Urinary bladder (tissue), 4 donors: ENCODE measurements at places on chromosomes 7 and 10. TPM values are rescaled to one million over a fixed set of nuclear protein-coding genes. Genes with fewer than 3 reads are reported as not detected.

The KCND2 gene
- polyA plus RNA-seq = 0.20 TPM

GRCh38 chr10:114649217-114649903 lies 8.7 kb downstream of the ABLIM1 start:
- no peak for DNase-seq

DNA sequence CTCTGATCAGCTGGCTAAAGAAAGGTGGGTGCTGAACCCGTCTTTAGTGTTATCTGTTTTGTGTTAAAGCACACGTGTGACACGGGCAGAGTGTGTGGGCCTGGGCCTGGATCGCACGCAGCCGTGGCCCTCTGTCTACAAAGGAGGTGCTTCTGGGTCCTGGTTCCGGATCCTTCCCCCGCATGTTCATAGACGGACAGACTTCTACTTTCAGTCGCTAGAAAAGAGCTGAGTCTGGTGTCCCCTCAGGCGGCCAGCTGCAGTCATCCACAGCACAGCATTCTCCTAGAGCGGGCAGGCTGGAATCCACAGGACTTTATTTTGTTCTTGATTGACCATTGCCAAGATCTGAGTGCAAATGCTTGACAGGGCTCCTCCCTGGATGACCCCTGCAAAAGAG lies 134.4 kb downstream of the DLG5 start:
- no peak for DNase-seq

The PLXNA4 gene
- 1.6 TPM for polyA plus RNA-seq

The VGF gene
- 0.18 TPM for polyA plus RNA-seq

The EVX1 gene
- polyA plus RNA-seq = 2.0 TPM
